ENCODE measurements at places on chromosomes 11 and 22. TPM values are rescaled to one million over a fixed set of nuclear protein-coding genes. Genes with fewer than 3 reads are reported as not detected.
A peak's percentile ranks its signal among the peaks of the same experiment; 100 is the strongest.

- peak; percentile 4 for DNase-seq
Measured at GRCh38 chr11:32374261-32374711, 61.1 kb downstream of the WT1 start.

GRCh38 chr11:45176996-45177395 lies 30.6 kb downstream of the PRDM11 start:
- no peak for DNase-seq

DNA sequence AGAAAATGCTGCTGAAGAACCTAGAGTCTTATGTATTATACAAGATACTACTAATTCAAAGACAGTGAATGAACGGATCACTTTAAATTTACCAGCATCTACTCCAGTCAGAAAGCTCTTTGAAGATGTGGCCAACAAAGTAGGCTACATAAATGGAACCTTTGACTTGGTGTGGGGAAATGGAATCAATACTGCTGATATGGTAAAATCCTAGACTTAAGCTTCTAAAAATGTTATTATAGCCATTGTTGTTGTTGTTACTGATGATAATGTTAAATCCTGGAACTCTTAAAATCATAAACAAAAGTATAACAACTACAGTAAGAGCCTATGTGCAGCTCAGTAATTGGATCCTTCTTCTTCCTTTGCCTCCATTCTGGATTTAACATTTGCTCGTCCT lies 38.4 kb downstream of the USP47 start:
- DNase-seq: no peak

The NEFH gene
- 0.28 TPM for total RNA-seq
